ENCODE measurements at places on chromosomes 4 and X.

- DNase-seq: no peak
These were observed 28.7 kb upstream of the AFAP1 start for GRCh38 chr4:7968262-7968896.

DNA sequence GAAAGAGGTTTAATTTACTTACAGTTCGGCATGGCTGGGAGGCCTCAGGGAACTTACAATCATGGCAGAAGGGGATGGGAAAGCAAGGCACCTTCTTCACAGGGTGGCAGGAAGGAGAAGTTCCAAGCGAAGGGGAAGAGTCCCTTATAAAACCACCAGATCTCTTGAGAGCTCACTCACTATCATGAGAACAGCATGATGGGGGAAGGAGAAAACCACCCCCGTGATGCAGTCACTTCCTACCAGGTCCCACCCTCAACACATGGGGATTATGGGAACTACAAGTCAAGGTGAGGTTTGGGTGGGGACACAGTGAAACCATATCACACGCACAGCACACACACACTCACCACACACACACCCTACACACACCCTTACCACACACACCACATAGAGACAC is 104.3 kb downstream of the DCTD start:
- no peak for DNase-seq

- no peak for DNase-seq
These were observed 11.0 kb downstream of the LHFPL1 start for GRCh38 chrX:112668476-112669409.

DNA sequence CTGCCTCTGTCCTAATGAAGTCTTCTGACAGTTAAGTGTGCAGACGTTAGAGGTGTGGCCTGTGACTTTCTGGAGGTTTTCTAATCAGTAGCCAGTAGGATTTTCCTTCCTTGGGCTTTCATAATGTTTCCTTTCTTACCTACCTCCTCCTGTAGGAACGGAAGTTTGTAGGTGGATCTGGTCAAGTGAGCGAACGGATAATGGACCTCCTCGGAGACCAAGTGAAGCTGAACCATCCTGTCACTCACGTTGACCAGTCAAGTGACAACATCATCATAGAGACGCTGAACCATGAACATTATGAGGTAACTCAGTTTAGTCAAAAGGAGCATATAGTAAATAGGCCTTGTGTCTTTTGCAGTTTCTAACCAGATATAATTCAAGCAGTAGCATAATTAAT is 75.0 kb downstream of the MAOA start:
- DNase-seq: no peak

GRCh38 chrX:41259516-41259915 is 74.4 kb upstream of the DDX3X start:
- DNase-seq: no peak

DNA sequence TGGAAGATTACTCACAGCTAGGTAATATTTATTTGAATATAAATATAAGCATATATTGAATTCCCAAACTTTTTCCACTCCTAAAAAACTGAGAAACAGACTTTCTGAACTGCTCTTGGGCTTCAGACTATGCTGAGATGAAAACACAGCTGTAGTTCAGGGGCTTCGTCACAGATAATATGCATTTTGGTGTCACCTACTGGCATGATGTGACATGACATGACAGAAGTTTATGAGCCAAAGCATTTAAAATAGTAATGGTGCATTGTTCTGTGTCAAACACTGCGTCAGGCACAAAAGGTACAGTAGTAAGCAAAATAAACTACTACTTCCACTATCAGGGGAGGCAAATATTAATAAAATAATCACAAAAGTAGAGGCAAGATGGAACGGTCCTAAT is 171.3 kb downstream of the BTC start:
- DNase-seq: no peak
